ENCODE measurements at places on chromosomes 1 and 21.
A peak's percentile ranks its signal among the peaks of the same experiment; 100 is the strongest.

- DNase-seq: no peak
These were observed 7.5 kb downstream of the MRAP start for GRCh38 chr21:32306021-32306780.

GRCh38 chr1:29156543-29157268 lies 25.0 kb downstream of the SRSF4 start:
- DNase-seq: no peak

DNA sequence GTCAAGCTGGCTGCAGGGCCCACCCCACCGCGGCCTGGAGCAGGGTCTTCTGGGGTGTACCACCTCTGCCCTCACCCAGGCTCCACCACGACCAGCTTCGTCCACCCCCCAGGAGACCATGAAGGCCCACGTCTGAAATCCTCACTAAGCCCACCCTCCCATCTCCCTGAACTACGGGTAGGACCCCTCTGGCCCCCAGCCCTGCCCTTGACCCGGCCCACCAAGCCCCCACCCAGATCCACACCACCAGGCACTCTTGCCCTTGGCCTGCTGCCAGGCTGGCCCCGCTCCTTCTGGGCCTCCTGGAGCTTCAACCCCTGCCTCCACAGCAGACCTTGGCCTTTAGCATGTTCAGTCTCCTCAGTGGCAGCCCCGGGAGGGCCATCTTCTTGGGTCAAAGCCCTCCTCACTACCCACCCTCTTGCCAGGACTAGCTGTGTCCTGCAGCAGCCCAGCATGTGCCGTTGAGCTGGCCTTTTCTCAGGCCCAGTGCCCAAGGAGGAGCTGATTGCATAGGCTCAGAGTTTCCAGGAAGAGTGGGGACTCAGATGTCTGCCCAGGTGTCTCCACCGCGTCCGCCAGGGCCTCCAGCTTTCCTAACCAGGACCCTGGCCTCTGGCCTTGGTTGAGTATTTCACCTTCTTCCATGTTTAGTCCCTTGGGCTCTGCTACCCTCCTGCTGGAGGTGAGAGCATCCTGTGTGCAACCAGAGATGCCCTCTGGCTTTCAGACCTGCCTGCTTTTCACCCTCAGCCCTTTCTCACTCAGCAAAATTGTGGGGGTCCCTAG lies 17.7 kb upstream of the SAMD11 start:
- no peak for DNase-seq

- DNase-seq: peak; percentile 33
These were observed 81.2 kb upstream of the ABCD3 start for GRCh38 chr1:94336991-94337390.

Data from PC-3 (cell line).